ENCODE measurements at places on chromosomes 1 and 21. TPM values are rescaled to one million over a fixed set of nuclear protein-coding genes. Genes with fewer than 3 reads are reported as not detected.

Gene SLC30A1
- 7.3 TPM for total RNA-seq

Gene BTBD19
- 3.5 TPM for total RNA-seq

Gene ATP6V1G3
- not detected for total RNA-seq

- no peak for DNase-seq
Observed at GRCh38 chr1:51750218-51750617, 128.3 kb downstream of the NRDC start.

GRCh38 chr1:228346731-228347130, 59.9 kb downstream of the TRIM11 start:
- no peak for DNase-seq

Data from hematopoietic multipotent progenitor cell (in vitro differentiated cells).